Activated CD8-positive, alpha-beta memory T cell treated with anti-CD3 and anti-CD28 coated beads for 4 hours (primary cell): ENCODE measurements at places on chromosomes 12 and 14.

- no peak for DNase-seq
Measured at GRCh38 chr12:27709932-27710591, 570 bp upstream of the MRPS35 start.

GRCh38 chr14:26589925-26590324, 7.9 kb downstream of the NOVA1 start:
- DNase-seq: no peak

DNA sequence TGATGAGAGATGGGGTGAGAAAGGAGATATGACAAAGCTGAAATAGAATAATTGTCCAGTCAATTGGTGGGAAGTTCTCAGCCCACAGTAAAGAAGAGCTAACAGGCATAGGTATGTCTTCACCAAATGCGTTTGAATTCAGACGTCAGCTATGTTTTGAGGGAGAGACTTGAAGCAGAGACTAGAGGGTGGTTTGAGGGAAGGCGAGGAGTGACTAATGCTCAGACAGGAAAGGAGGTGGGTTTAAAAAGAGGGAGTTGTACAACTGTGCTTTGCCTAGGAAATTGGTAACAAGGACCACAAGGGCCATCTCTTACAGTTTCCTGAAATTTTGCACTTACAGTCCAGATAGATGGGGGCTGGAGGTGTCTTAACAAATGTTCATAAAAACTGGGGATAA, 6.4 kb downstream of the JKAMP start:
- no peak for DNase-seq

GRCh38 chr14:65704850-65705249, 292.3 kb downstream of the FUT8 start:
- DNase-seq: no peak

GRCh38 chr14:102154821-102155549, 15.3 kb downstream of the WDR20 start:
- DNase-seq: no peak

GRCh38 chr12:130438711-130439110, 101.0 kb downstream of the PIWIL1 start:
- no peak for DNase-seq

- no peak for DNase-seq
Measured at GRCh38 chr14:55571125-55571889, 8.7 kb upstream of the KTN1 start.

- no peak for DNase-seq
Measured at GRCh38 chr14:89470401-89470800, 53.4 kb upstream of the FOXN3 start.

DNA sequence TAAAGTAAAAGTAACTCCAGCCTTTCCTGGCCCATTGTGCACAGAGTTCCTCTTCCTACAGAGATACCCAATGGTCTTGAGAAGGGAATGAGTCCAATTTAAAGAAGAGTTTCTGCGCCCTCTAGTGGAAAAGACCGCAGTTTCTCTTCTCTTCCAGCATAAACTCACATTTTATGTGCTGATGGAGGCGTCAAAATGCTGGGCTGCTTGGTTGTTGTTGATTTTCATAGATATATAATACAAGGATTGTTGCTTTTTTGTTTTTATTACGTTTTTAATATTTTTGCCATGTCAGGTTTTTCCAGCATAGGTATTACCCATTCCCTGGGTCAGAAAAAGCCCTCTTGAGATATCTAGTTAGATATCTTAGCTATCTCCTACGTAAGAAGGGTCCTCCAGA, 356.9 kb upstream of the STXBP6 start:
- no peak for DNase-seq

- DNase-seq: no peak
Measured at GRCh38 chr14:76964695-76965094, 63.8 kb downstream of the IRF2BPL start.

GRCh38 chr12:86711731-86712130, 455.5 kb upstream of the MGAT4C start:
- DNase-seq: no peak

- no peak for DNase-seq
Measured at GRCh38 chr14:32102152-32102787, 25.2 kb downstream of the ARHGAP5 start.

DNA sequence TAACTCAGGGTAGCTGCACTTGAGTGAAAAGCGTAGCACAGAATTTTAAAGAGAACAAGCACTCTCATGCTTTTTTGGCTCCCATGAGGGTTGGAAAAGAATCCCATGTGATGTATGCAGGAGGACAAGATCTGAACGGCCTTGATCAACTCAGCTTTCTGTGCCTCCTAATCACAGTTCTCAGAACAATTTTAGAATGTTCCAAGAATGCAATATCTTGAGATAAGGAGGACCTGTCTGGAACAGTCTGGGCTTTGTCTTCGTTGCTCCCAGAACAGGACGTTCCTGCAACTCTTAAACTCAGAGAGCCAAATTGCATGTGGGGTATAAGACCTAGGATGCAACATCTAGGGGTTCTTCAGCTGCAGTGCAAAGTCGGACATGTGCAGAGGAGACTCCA, 582.7 kb downstream of the RERGL start:
- DNase-seq: no peak

GRCh38 chr12:55675666-55676065, 32.0 kb downstream of the ITGA7 start:
- no peak for DNase-seq

- no peak for DNase-seq
Measured at GRCh38 chr12:108310489-108310888, 28.6 kb downstream of the CMKLR1 start.

GRCh38 chr12:116590561-116590960, 31.4 kb downstream of the MAP1LC3B2 start:
- no peak for DNase-seq

DNA sequence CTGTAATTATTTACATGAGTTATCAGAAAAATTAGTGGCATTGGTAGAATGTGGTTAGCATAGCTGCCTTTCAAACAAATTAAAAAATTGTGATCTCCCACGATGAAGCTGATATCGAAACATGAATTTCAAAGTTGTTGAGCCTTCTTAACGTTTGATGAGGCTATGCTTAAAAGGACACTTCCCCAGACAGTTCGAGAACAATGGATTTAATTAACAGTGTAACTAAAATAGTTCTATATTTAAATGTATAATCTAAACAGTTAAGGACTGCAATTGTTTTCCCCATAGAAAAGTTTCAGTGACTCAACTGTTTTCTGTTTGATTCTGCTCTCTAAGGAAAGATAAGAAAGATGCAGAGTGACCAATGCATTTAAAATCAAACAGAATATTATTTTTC, 1.6 kb downstream of the CLEC2B start:
- DNase-seq: no peak

- no peak for DNase-seq
Measured at GRCh38 chr12:108289350-108290161, 49.6 kb downstream of the CMKLR1 start.

DNA sequence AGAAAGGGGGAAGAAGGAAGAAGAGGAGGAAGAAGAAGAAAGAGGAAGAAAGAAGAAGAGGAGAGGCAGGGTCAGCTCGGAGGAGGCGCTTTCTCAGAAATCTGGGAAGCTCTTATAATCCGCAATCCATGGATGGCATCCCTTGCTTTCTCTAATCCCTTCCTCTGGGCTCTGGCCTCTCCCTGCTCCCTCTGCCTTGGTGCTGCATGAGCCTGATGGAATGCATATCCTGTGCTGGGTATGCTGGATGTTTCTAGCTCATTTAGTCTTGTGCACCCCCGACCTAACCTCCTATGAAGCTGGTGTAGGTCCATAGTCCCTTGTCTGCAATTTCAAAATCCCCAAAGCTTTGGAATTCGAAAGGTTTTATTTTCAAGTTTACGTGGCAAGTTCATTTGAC, 94.2 kb upstream of the MYL2 start:
- DNase-seq: no peak

GRCh38 chr12:89418228-89418910, 66.1 kb upstream of the DUSP6 start:
- no peak for DNase-seq

- DNase-seq: no peak
Measured at GRCh38 chr12:127273626-127274025, 993.3 kb upstream of the TMEM132C start.

DNA sequence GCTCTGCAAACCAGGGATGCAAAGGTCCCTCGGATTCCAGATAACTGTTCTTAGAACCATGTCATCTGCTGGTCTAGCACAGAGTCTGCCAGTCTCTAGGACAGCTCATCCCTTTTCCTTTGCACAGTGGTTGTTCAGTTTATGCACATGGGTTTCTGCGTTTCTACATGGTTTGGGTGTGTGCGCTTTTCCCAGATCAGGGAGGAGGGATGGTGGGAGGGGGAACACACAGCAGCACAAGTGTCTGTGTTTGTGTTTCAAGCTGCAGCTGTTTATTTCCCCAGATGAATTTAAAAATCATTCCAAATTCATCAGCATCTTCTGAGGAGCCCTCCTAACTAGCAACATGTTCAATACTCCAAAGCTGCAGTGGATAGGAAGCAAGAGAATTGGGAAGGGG, 45.4 kb downstream of the ANO2 start:
- DNase-seq: no peak
